Trophoblast cell (in vitro differentiated cells and primary cell): ENCODE measurements at places on chromosomes 3 and 15.

- no peak overlapping the region for H3K4me3 ChIP-seq
- no peak for DNase-seq
- H3K4me1 ChIP-seq = no peaks in the 10 kb centered on the region
- H3K27ac ChIP-seq = no peak overlapping the region
- H3K36me3 ChIP-seq = no peaks in the 10 kb centered on the region
- H3K27me3 ChIP-seq = no peaks in the 10 kb centered on the region
Measured at GRCh38 chr15:20356911-20357480, 184.6 kb downstream of the GOLGA6L6 start.

DNA sequence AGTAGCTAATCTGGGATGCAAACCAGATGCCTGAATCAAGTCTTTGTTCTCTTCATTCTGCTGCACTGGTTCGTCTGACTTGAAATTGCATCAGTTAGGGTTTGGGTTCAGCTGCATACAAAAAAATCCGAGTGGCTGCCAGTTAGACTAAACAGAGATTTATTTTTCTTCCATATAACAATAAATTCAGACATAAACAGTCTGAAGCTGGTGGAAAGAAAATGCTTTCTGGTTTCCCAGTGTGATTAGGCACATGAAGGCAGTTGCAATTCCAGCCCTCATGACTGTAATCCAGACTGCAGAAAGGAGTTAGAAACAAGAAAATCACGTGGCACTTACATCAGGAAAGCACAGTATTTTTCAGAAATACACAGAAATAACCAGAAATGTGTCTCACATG lies 930.7 kb downstream of the MCTP2 start:
- H3K27ac ChIP-seq = no peak overlapping the region
- H3K4me3 ChIP-seq = no peak overlapping the region
- H3K36me3 ChIP-seq = no peaks in the 10 kb centered on the region
- H3K27me3 ChIP-seq = no peaks in the 10 kb centered on the region

DNA sequence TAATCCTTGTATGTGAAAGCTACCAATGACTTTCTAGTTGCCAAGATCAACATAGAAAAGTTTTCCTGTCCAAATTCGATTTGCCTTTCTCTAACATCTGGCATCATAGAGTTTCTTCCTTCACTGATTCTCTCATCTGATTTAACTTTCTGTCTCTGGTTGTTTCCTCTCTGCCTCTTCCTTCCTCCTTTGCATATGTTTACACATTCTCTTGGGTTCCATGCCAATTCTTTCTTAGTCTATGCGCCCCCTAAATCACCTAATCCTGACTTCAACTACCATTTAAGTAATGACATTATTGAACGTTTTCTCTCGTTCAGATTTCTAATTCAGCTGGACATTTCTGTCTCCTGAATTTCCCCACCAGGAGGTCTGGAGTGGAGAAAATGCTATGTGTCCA lies 561.9 kb upstream of the TGFBR2 start:
- no peaks in the 10 kb centered on the region for H3K27me3 ChIP-seq
- no peaks in the 10 kb centered on the region for H3K36me3 ChIP-seq
- DNase-seq = no peak
- no peak overlapping the region for H3K4me3 ChIP-seq
- H3K4me1 ChIP-seq = no peaks in the 10 kb centered on the region

DNA sequence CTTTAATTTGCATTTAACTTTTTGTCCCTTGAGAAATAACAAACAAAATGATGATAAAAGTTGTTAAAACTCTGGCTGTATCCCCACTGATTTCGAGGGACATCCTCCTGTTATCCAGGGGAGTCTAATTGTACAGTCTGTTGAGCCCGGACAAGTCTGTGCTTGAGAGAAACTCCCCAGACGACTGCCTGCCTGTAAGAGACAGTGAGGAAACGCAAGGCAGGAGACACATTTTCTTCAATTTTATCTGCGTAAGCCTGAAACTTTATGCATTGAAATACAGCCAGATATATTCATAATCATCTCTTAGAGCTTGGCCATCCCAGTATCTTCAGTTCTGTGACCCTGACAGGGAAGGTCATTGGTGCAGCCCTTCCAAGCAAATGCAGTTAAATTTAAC lies 97.7 kb downstream of the ROBO2 start:
- H3K27me3 ChIP-seq = no peaks in the 10 kb centered on the region
- no peak overlapping the region for H3K27ac ChIP-seq
- DNase-seq = no peak
- no peak overlapping the region for H3K4me3 ChIP-seq
- H3K36me3 ChIP-seq = no peaks in the 10 kb centered on the region

GRCh38 chr3:152205097-152205593 lies 63.6 kb upstream of the MBNL1 start:
- no peak for DNase-seq
- no peaks in the 10 kb centered on the region for H3K4me1 ChIP-seq
- no peaks in the 10 kb centered on the region for H3K27me3 ChIP-seq
- no peak overlapping the region for H3K4me3 ChIP-seq
- H3K27ac ChIP-seq = no peak overlapping the region
- H3K36me3 ChIP-seq = no peaks in the 10 kb centered on the region

- H3K4me3 ChIP-seq = no peak overlapping the region
- no peak overlapping the region for H3K27ac ChIP-seq
- DNase-seq = no peak
- no peaks in the 10 kb centered on the region for H3K27me3 ChIP-seq
Measured at GRCh38 chr15:68635141-68635540, 56.3 kb downstream of the CORO2B start.

DNA sequence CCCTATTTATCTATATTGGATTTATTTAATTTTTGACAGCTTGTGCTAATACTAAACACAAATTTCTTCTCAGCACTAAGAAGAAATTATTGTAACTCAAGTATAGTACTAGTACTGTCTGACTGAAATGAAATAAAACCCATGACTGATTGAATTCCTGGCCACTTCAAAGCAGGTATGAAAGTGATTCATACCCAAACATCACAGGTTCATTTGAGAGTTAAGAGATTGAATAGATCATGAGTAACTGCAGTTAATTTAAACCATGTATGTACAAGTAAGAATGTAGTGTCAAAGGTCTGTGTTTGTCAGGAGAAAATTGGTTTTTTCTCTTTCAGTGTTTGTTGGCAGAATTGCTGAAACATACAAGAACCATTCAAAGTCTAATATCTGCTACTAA lies 332.0 kb upstream of the GRM7 start:
- no peak for DNase-seq
- H3K27me3 ChIP-seq = no peaks in the 10 kb centered on the region
- H3K4me1 ChIP-seq = no peaks in the 10 kb centered on the region
- H3K27ac ChIP-seq = no peak overlapping the region
- H3K36me3 ChIP-seq = no peaks in the 10 kb centered on the region
- H3K4me3 ChIP-seq = no peak overlapping the region
